ENCODE measurements at places on chromosomes 5 and 9.

GRCh38 chr5:89989776-89990175 is 419.8 kb downstream of the CETN3 start:
- DNase-seq: no peak

- DNase-seq: no peak
Observed at GRCh38 chr5:110288766-110289511, 437.5 kb downstream of the TMEM232 start.

DNA sequence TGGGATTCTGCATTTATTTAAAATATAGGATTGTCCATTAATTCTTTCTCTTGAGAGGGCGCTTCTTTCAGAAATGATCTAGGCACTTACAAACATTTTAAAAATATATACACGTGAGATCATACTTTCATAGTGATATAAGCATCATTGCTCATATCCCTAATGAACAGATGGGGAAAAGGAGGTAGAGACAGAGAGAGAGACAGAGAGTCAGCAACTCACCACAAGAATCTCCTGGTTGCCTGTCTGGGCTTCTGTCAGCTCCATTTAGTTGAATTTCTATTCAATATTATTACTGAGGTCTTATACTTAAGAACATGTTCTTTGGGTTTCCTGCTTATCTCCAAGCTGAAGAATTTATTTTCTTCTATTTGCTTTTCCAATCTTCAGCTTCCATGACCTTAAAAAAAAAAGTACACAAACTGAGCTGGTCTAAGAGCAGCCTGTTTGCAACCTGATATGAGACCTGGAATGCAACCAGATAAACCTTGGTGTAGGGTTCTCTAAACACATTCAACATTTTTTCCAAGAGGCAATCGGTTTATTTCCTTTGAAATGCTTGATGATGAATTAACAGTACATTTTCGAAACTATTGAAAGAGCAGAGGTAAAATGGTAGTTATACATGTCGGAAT is 51.6 kb upstream of the LIFR start:
- DNase-seq: no peak

DNA sequence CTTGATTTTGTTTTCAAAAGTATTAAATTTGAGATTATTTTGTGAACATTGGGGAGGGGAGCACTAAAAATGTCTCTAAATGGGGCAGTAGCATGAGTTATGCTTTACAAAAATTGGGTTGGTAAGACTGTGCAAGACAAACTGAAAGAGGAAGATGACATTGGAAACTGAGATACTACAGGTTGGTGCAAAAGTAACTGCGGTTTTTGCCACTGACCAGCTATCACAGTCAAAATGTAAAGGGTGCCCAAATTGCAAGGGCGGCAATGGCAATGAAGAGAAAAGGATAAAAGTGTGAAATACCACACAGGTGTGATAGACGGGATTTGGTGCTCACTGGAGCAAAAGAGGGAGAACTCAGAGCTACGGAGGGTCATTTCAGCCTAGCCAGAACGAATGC is 124.0 kb downstream of the FANCC start:
- no peak for DNase-seq

DNA sequence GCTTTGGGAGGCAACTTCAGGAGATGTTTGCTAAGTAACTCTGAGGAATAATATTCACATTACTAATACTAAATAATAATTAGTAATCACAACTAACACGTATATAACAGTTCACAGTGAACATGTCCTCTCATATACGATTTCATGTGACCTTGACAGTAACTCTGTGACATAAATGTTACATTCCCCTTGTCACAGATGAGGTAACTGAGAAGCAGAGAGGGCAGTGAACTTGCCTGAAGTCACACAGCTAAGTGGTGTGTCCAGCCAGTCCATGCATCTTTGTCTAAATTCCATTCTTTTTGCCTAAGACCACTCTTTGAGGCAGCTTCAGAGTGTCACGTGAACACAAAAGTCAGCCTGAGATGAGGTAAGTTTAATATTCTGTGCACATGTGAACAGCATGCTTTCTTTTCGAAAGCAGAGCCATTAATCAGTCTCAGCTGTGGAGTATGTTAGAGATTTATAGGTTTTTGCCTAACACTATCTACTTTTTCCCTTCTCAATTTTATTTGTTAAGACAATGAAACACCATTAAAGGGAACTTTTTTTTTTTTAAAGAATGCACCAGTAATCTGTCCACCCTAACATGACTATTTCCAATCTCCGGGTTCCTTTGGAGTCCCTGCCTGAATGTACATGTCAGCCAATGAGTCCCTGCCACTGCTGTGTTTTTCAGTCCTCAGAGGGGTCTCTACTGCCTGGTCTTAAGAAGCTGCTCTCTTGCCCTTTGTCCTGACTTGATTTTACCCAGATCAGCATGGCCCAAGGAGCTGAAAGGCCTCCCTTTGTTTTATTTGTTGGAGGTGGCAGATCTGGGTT is 43.5 kb downstream of the SH3PXD2B start:
- no peak for DNase-seq

- no peak for DNase-seq
Observed at GRCh38 chr9:114771889-114772288, 34.0 kb downstream of the TNFSF15 start.

- DNase-seq: no peak
Observed at GRCh38 chr5:14415698-14416074, 165.9 kb upstream of the OTULINL start.

- no peak for DNase-seq
Observed at GRCh38 chr5:119410448-119411159, 41.7 kb upstream of the HSD17B4 start.

DNA sequence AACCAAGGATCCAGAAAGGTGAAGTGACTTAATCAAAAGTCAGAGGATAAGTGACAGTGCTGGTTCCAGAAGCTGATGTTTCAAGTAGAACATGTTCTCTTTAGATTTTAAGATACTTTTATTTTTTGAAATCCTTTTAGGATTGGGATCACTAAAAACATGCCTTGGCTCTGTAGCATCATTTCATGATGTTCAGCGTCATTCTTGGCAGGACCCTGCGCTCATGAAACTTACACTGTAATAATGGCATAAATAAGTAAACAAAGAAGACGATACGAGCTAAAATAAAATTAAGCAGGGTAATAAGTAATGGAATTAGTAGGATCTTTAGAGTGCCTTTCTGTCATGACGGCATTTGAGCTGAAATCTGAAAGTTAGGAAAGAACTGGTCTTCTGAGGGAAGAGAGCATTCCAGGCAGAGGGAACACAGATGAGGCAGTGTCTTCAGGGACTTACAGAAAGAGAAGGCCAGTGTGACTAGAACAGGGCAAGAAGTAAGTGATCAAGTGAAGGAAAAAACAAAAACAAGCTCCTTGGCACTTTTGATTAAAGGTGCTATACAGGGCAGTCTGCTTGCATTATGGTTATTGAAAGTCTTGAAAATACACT is 19.9 kb downstream of the CTNNA1 start:
- no peak for DNase-seq

- DNase-seq: no peak
Observed at GRCh38 chr5:172918421-172919371, 40.5 kb upstream of the RPL26L1 start.

- no peak for DNase-seq
Observed at GRCh38 chr9:16613605-16614004, 256.9 kb downstream of the BNC2 start.

DNA sequence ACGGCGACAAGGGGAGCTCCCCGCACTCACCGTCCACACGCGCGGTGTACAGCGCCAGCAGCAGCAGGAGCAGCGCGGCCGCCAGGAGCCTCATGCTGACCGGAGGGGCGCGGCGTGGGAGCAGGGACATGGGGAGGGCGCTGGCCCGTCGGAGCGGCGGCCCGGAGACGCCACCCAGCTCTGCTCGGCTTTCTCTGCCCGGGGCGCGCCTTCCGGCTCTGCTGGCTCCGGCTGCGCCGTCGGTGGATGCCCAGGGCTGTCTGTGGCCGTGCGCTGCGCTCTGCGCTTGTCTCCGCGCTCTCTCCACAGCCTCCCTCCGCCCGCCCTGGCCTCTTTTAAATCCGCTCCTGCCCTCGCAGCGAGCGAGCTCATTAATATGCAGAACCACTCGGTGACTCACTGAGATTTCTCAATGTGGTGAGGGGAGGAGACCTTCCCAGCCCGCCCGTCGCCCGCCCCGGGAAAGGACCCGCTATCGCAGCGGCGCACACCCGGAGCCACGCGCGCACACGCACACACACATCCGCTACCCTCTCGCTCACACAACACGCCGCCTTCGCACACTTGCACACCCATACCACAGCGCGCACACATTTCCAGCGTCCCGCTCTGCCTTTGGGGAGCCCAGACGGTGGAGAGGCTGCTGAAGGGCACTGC is at the start of gene CXCL14:
TSS of gene CXCL14 (minus strand) at position 307 of the 657 bp plus-strand sequence. CDS start at position 94, 213 bp downstream.
- no peak for DNase-seq

- no peak for DNase-seq
Observed at GRCh38 chr5:178326374-178326715, 93.7 kb upstream of the PHYKPL start.

DNA sequence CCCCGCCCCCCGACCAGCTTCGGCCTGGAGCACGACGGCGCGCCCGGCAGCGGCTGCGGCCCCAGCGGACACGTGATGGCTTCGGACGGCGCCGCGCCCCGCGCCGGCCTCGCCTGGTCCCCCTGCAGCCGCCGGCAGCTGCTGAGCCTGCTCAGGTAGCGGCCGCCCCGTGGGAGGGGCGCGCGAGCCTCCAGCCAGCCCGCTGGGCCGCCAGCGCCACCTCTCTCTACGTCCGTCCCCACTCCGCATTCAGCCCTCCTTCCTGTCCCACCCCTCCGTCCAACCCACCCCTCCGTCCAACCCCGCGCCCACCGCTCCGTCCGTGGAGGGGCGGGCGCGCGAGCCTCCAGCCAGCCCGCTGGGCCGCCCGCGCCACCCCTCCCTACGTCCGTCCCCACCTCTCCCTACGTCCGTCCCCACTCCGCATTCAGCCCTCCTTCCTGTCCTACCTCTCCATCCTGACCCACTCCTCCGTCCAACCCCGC is 6.5 kb downstream of the ADAMTS13 start:
- DNase-seq: no peak

GRCh38 chr5:142178651-142179050 is 70.1 kb downstream of the NDFIP1 start:
- DNase-seq: no peak

GRCh38 chr9:94645901-94646300 is 6.6 kb upstream of the FBP1 start:
- no peak for DNase-seq

DNA sequence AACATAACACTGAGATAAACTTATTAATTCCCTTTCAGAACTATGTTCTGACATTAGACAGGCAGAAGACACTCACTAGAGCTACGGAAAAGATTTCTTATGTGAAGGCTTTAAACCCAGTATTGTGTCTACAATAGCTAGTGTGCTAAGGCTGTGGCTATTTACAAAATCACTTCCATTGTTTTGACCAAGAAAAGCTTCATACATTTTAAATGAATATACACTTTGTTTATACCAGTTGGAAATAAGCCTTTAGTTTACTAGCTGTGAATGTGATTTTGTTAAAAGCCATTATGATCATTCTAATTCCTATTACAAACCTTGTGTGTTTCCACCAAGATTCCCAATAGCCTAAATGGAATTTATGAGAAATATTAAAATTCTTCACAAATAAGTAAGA is 83.0 kb downstream of the AGTPBP1 start:
- DNase-seq: no peak

GRCh38 chr5:116532762-116533525 is 41.7 kb downstream of the SEMA6A start:
- no peak for DNase-seq

DNA sequence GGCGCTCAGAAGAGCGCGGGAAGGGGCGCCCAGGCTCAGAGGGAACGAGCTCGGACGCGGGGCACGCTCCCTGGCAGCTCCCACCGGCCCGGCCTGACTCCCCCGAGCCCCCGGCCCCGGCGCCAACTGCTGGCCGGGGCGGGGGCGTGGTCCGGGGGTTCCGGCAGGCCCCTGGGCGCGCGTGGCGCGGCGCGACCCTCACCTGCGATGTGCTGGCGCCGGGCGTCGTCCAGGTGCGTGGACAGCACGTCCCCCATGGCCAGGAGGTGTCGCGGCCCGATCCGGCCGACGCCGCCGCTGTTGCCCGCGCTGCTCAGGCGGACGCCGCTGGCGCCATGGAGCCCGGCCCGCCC is 43.5 kb upstream of the STXBP1 start:
- no peak for DNase-seq

- DNase-seq: no peak
Observed at GRCh38 chr5:95842854-95843544, 20.5 kb upstream of the GLRX start.

DNA sequence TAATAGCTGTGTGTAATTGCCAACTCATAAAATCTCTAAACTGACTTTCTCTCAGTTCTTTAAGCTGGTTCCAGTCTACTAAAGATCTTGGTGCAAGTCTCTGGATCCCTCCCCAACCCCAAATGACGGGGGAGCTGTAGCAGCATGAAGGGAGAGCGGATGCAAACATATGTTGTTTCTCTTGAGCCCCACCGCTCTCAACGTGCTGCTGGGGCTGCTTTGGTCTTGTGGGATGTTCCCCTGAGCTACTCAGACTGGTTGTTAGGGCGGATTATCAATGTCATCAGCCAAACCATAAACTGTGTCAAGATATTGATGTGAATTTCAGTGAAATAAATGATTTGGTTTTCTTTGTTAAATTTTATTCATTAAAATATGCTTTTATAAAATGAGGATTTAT is 40.9 kb upstream of the APC start:
- no peak for DNase-seq

DNA sequence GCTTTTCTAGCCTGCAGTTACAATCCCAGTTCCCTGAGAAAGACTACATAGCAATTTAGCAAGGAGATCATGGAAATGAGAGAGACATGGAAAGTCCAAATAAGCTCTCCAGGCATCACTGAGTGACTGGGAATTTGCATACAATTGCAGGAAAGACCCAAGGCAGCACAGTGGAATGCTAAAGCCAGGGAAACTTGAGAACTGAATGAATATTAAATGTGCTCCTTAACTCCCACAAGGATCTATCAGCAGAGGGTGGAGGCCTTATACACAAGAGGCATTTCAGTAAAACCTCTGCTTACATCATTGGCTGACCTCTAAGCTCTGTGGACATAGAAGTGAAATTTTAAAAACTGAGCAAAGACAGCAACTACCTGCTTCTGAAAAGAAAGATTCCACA is 355.6 kb upstream of the DAB2 start:
- DNase-seq: no peak

DNA sequence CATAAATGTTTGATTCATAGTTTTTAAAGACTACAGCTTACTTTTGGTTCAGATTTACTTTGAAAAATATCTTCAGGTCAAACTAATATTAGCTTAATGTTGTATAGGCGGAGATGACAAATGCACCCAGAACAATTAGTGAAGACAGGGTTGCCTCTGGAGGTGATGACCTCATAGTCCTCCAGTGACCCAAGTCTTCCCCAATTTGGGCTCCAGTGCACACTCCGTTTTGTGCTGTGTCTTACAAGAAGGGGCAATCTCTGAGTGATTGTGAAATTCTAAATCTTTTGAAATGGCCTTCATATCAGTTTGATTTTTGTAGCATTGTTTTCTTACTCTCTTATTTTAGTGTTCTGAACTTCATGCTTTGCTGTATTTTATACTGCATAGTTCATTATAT is 57.6 kb downstream of the DENND4C start:
- no peak for DNase-seq

GRCh38 chr9:71120501-71121247 is 747 bp downstream of the TRPM3 start:
- DNase-seq: no peak
